ENCODE measurements at places on chromosomes 3 and 15.

DNA sequence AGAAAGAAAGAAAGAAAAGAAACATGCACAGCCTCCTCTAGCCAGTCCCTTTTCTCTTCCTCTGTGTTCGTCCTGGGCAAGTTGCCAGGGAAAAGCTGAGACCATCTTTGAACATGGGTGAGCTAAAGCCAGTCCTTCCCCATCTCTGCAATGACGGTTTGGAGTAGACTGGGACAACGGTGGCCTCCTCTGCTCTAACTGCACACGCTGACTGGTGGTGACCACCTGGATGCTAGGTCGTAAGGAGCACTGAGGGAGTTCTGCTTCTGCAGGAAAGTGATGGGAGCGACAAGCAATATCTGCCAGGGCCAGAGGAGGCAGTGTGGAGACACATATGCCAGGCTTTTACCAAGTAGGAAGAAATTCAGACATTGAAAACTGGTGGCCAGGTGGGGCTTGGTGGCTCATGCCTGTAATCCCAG, 111.7 kb downstream of the NUP210 start:
- DNase-seq, result peak; percentile 42

- no peak for DNase-seq
These were observed 120.1 kb upstream of the THBS1 start for GRCh38 chr15:39460748-39461147.

DNA sequence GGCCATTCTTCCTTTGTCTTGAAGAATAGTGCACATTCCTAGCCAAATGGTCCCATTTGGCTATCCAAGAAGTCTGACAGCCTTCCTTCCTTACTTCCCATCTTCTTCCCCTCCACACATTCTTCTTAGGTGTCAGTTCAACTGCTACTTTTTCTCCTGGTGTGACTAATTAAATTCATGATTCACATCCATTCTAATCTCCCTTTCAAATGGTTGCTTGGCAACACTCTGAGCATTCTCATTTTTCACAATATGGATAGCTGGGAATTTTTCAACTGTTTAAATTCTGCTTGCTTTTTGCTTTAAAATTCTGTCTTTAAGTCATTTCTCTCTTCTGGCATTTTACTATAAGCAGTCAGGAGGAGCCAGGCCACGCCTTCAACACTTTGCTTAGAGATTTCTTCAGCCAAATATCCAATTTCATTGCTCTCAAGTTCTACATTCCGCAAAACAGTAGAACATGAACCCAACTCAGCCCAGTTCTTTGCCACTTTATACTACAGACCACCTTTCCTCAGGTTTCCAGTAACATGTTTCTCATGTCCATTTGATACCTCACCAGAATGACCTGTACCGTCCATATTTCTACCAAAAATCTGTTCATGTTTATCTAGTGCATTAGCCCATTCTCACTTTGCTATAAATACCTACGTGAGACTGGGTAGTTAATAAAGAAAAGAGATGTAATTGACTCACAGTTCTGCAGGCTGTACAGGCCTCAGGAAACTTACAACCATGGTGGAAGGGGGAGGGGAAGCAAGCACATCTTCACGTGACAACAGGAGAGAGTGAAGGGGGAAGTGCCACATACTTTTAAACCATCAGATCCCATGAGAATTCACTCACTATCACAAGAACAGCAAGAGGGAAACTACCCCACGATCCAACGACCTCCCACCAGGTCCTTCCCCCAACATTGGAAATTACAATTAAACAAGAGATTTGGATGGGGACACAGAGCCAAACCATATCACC, 31.9 kb upstream of the MCF2L2 start:
- no peak for DNase-seq

GRCh38 chr3:51940648-51941462, 849 bp downstream of the RRP9 start:
- no peak for DNase-seq

GRCh38 chr15:85515212-85515611, 134.8 kb downstream of the AKAP13 start:
- DNase-seq, result no peak

DNA sequence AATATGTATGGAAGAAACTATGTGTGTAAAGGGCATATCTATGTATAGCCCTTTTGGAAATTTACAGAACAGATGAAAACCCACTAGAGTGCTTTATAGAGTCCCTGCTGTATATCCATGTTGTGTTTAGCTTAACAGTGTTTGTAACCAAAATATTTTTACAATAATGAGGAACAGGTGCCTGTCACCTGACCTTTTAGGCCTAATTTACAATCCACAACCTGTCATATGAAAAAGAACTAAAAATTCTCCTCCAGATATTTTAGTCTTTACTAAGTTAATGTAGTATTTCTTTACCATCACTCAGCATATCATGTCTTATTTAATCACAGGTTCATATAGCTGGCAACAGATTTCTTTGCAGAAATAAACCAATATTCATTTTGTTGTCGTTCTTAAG, 16.4 kb upstream of the SATB1 start:
- DNase-seq, result no peak

DNA sequence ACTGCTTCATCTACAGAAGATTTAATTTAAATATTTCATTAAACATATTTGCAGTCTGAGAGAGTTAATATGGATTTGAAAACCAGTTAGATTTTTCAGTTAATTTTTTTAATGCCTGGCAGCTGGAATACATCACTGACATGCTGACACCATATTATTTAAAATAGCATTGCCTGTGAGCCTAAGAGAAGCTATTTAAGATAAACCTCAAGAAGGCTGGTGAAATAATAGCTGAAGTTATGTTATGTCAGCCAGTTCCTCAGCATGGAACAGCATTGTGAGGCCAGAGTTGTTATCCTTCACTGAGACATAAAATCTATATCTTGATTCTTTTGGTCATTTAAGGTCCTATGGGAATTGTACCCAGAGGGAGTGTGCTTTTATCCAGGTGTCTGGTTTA, 705.2 kb downstream of the NAALADL2 start:
- no peak for DNase-seq

- no peak for DNase-seq
These were observed 1.2 kb upstream of the ADCY5 start for GRCh38 chr3:123449997-123450604.

Measured in astrocyte of the spinal cord (primary cell).